ENCODE measurements at places on chromosomes 11 and 22. TPM values are rescaled to one million over a fixed set of nuclear protein-coding genes. Genes with fewer than 3 reads are reported as not detected.

SLC29A2 gene
- total RNA-seq, result 0.17 TPM

KRTAP5-9 gene
- not detected for total RNA-seq

RFPL1 gene
- total RNA-seq, result not detected

ANO1 gene
- total RNA-seq, result 0.09 TPM

SLC5A12 gene
- total RNA-seq, result not detected

NARS2 gene
- 15.4 TPM for total RNA-seq

SCN2B gene
- total RNA-seq, result 0.43 TPM

TANGO2 gene
- 32.5 TPM for total RNA-seq

MS4A8 gene
- total RNA-seq, result not detected

CCDC188 gene
- not detected for total RNA-seq

SSTR3 gene
- total RNA-seq, result 0.16 TPM

APOL3 gene
- total RNA-seq, result 26.5 TPM

CTTN gene
- total RNA-seq, result 439 TPM

KCNJ11 gene
- total RNA-seq, result not detected

C1QTNF5 gene
- total RNA-seq, result 6.9 TPM

OR8D1 gene
- total RNA-seq, result under 0.01 TPM

TAF10 gene
- 78.2 TPM for total RNA-seq

PKDREJ gene
- 0.09 TPM for total RNA-seq

EML3 gene
- 17.8 TPM for total RNA-seq

ST13 gene
- total RNA-seq, result 298 TPM

OR4D5 gene
- not detected for total RNA-seq

CD6 gene
- total RNA-seq, result not detected

LDHAL6A gene
- not detected for total RNA-seq

PLET1 gene
- total RNA-seq, result not detected

ANGPTL5 gene
- 0.63 TPM for total RNA-seq

PIH1D2 gene
- 1.4 TPM for total RNA-seq

AKIP1 gene
- 38.0 TPM for total RNA-seq

LINC01488 gene
- total RNA-seq, result not detected

GLB1L3 gene
- not detected for total RNA-seq

CHADL gene
- total RNA-seq, result 1.5 TPM

HORMAD2 gene
- not detected for total RNA-seq

SCGB1A1 gene
- total RNA-seq, result not detected

PANX3 gene
- not detected for total RNA-seq

PRR5L gene
- 0.69 TPM for total RNA-seq

MAP6 gene
- 0.86 TPM for total RNA-seq

All from bronchial smooth muscle cell (primary cell).